ENCODE measurements at places on chromosomes 5 and 9.
A peak's percentile ranks its signal among the peaks of the same experiment; 100 is the strongest.

DNA sequence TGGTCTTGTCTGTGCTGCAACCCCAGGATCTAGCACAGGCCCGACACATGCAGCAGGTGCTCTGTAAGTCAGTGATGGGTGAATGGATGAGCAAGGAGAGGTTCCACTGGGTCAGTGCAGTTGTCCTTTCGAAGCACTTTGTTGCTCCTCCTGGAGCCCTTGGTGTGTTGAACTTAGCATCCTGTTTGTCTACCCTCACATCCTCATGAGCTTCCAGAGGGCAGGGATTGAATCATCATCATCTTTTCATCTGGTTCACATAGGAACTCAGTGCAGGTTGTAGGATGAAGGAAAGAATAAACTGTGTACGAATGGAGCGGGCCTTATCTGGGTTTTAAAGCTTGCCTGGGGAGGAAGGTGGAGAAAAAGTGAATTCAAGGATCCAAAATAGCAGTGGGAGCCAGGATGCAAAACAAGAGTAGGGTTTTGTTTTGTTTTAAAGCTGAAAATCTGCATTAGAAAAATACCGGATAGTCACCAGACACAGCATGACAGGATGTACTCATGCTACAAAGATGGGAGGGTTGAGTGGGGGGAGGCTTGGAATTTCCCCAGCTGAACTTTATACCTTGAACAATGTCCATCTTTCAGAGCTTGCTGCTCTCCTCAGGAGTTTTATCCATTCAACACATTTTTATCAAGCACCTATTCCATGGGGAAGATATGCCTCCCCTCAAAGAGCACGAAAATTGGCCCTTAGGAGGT lies 55.8 kb downstream of the PTTG1 start:
- no peak for DNase-seq

DNA sequence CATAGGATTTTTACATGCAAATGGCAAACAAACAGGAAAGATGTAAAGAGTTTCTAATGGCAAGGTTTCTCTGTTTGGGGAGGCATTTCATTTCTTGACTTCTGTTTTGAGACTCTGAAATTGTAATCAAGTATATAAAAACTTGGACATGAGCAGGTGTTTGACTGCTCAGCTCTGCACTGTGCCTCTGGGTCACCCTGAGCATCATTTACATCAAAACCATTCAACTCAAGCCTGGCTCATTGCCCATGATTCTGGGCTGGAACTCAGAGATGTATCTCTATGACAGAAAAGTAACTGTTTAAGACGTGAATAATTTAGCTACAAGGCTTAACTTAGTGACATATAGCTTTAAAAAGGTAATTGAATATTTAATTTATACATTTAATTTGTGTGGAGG lies 1402.4 kb upstream of the NUDT12 start:
- no peak for DNase-seq

DNA sequence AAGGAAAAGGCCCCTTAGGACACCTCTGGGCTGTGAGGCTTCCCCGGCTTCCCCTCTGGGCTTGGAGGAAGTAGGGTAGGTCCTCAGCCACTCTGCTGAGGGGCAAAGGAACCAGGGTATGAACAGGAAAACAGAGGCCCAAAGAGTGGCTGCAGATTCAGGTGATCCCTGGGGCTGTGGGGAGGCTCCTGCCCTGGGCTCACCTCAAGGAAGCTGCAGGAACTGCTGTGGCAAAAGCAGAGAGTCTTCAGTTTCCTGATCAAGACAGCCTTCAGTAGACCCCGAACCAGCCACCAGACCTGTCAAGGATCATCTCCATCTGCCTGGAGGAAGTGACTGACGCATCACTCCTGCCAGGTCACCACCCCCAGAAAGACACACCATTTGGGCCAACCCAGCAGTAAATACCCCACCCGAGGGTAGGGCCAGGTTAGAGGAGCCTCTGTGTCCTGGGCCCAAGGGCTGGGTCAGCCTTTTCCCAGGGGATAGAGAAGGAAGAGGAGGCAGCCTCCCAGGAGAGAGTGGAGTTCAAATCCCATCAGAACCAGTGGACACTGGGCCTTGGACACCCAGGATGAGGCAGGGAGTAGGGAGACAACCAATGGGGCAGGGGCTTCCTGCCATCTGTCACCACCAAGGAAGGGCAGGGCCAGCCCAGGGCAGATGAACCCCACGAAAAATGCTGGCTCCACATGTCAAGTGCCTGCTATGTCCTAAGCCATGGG lies 5.8 kb upstream of the ST6GALNAC6 start:
- peak; percentile 57 for DNase-seq

GRCh38 chr5:473551-474192 lies 30.7 kb downstream of the EXOC3 start:
- DNase-seq, result peak; percentile 44

GRCh38 chr5:74149395-74149794 lies 491.1 kb downstream of the ENC1 start:
- no peak for DNase-seq

DNA sequence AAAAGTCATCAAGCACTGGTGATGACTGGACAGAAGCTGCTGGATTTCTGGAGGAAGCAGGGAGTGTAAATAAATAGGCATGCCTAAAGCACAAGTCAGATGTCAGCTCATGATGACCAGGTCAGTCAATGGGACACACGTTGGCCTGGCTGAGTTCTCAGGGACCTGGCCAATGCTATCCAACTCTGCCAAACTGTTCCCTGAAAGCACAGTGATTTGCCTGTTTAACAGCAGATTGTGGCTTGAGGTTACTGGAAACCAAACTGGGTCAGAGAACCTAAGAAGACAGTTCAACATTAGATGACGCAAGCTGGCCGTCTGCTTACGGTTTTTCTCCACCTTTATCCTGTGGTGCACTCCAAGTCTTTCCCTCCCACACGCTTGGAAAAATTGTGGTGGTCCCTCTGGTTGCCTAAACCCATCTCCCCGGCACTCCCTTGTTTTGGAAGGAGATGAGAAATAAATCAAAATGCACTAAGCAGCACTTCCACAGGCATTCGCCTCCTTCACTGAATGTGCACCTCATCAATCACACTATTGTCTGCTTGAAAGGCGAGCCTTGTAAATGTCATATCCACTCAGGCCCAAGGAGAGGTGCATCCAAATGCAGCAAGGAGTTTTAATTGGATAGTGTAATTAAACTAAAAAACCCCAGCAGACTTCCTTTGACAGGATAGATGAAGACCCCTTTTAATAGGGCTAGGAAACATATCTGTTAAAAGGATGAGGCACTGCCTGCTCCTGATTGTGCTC lies 199.4 kb downstream of the GAPVD1 start:
- DNase-seq, result no peak

DNA sequence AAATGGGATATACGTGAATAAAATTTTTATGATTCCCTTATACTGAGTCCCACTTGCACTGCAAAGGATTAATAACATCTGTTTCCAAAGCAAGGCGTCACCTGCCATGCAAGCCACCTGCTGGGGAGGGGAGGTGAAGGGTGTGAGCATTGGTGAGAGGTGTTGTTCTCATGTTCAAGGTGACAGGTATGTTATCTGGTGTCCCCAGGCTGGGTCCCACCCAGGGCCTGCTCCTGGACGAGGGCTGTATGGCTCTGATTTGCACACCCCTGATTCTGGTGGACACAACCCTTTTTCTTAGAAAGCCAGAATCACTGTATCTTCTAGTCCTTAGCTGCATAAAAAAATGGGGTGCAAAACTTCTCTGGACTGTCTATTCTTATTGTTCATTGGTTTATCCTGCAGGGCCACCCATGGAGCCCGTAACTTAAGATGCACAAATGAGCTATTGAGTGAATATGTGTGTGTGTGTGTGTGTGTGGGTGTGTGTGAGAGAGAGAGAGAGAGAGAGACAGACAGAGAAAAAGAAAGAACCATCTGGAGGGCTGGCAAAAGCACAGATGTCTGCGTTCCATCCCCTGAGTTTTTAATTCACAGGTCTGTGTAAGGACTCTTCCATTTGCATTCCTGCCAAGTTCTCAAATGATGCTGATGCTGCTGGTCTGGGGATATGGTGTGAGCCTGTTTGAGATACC lies 53.7 kb downstream of the SYK start:
- no peak for DNase-seq

DNA sequence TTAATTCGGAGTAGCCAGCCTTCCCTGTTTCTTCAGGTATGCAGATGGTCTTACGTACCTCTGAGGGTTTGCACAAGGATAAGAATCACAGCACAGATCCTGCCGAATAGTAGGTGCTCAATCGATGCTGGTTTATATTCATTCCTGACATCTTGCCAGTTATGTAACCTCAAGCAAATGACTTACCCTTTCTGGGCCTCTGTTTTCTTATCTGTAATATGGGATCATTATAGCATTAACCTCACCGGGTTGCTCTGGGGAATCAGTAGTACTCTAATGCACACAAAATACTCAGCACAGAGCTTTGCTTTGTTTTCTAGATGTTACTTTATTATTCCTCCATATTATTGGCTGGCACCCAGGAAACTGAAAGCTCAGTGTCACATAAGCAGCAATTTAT lies 7.7 kb upstream of the NR5A1 start:
- DNase-seq, result no peak

DNA sequence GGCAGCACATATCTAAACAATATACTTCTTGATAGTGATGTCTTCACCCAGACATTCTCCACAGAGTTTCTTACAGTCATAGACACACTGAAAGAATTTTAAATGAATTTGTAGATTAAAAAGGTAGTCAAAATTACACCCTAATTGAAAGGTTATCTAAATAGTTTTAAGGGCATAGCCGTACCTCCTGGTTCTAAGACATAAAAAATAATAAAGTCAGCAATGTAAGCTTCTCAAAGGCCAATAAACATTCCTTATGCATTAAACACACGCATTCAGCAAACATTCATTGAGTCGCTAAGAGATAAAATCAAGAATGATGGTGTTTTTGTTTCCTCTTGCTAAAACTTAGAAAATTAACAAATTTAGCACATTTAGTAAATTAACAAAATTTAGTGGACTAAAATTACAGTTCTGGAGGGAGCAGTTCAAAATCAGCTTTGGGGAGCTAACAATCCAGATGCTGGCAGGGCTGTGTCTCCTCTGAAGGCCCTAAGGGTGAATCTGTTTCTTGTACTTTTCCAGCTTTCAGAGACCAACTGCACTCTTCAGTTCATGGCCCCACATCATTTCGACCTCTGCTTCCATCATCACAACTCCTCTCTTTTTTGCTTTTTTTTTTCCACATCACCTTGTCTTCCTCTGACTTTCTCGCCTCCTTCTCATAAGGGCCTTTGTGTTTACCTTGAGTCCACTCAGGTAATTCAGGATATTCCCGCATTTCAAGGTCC lies 516.5 kb downstream of the DNAH5 start:
- DNase-seq, result no peak

- no peak for DNase-seq
Observed at GRCh38 chr5:129569295-129569694, 109.2 kb downstream of the ADAMTS19 start.

DNA sequence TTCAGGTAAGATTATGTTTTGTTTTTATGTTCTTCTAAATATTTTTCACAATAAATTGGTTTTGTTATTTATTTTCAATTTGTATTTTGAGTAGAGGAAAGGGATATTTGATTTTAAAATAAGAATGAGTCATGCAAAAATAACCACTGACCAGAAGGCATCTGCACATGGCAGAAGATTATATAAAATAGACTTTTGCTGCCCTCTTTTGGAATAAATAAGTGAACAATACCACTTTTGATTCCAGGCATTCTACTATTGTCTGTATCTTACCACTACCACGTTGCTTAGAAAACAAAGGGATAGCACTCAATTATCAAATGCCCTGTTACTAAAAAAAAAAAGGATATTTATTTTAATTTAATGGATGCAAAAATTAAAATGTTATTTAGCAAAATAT lies 227.3 kb upstream of the ITGA1 start:
- DNase-seq, result no peak

DNA sequence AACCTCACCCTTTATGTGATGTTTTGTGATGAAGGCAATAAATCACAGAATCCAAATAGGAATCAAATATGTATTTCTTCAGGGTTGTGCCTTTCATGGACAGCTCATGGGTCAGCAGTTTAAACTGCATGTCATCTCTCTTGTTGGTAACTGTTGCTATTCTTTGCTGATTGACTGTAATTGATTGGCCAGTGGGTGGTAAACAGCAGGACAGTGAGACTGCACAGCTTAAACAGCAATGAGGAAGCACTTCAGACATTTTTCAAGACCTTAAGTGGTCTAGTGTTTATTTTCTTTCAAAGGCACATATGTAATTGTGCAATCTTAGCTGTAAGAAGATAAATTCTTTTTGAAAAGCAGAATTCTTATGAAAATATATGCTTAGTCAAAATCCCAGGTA lies 260.5 kb downstream of the COX7C start:
- no peak for DNase-seq

GRCh38 chr5:157225469-157226422 lies 40.2 kb upstream of the CYFIP2 start:
- no peak for DNase-seq

- DNase-seq, result peak; percentile 45
Observed at GRCh38 chr9:35910613-35911359, 1.5 kb downstream of the SPAAR start.

GRCh38 chr9:124272979-124273378 lies 15.2 kb downstream of the NEK6 start:
- no peak for DNase-seq

- DNase-seq, result no peak
Observed at GRCh38 chr9:84343111-84343521, 2.6 kb upstream of the SLC28A3 start.

DNA sequence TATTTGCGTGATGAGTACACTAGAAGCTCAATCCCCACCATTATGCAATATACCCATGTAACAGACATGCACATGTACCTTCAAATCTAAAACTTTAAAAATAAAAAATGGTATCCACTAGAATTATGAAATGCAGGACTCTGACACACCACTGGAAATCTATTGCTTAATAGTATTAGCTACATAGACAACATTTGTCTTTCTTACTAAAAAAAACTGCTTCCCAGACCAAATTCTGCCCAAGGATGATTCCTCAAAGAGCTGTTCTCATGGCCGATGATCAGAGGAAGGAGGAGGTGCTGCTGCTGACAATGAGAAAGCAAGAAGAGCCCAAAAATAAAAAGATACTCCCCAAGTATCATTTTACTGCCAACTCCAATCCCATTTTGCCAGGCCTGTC lies 67.2 kb downstream of the TTC39B start:
- DNase-seq, result no peak

DNA sequence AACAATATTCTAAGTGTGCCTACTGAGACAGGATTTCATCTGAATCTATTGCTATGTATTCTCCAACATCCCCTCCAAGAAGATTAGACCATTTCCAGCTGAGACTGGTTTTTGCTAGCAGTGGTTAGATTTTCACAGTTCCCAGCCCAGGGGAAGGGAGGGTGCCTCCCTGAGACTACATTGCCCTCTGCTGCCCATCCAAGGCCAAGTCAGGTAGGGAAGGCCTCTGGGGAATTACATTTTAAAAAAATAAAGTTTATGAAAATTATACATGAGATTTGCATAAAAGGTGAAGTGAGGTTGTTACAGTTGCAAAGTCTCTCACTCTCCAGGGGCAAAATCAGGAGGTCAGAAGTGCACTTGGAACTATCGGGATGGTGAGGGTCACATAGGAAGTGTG lies 28.0 kb upstream of the SYK start:
- DNase-seq, result no peak

- no peak for DNase-seq
Observed at GRCh38 chr5:33549982-33550567, 109.3 kb downstream of the TARS1 start.

All from stimulated activated CD4-positive, alpha-beta T cell treated with anti-CD3 and anti-CD28 coated beads, Interleukin-2, amount 100 ng/mL, for 24 hours (primary cell).